Adipocyte (in vitro differentiated cells): ENCODE measurements at places on chromosomes 12 and 14.

DNA sequence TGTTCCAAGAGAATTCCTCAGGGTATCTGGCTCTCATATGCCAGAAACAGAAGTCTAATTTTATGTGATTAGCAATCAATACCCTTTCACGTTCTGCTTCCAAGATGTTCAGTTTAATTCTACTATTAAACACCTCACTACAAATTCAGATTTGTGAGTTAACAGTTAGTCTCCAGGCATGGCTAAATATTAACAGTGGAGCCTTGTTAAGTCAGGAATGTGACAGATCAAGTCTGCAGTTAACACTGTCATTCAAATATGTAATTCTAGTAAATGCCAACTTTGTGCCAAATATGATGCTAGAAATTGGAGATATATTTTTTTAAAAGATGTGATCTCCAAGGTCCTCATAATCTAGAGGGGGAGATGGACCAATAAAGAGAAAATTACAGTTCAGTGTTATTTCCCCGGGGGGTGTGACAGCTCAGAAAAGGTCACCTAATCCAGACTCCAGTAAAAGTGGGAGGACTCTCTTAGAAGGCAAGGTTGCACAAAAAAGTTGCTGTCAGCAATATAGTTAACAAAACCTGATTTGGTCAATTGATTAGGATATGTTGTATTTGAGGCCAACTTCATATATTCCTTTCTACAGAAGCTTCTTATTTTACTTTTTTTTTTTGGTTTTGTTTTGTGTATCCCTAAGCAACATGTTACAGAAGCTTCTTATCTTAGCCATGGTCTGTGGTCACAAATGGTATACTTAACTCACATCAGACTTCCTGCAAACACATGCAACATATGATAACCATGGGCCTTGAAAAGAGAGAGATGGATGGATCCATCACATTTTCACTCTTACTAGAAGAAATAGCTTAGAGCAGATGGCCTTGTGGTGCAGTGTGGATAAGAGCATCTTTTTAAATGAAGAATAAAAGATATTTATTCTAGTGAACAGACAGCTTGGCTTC lies 18.4 kb upstream of the RNU6-7 start:
- no peak for DNase-seq

GRCh38 chr12:101857043-101857558 lies 20.3 kb upstream of the DRAM1 start:
- DNase-seq = peak; percentile 65

- no peak for DNase-seq
These were observed 137.0 kb upstream of the HIF1A start for GRCh38 chr14:61558271-61558670.

DNA sequence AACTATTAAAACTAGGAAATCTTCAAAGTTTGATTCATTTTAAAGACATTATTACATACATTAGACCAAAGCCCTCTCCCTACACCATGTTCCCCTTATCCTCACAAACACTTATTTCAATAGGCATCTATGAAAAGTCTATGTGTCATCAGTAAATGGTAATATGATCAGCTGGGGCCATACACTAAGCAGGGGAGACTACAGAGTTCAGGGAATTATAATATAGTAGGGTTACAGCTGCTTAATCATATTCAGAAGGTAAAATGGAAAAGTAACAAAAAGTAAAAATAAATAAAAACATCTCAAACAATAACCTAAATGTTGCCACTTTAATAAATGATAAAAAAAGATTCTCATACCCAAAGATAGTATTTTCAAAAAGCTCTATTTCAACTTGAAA lies 29.1 kb downstream of the PAWR start:
- no peak for DNase-seq

DNA sequence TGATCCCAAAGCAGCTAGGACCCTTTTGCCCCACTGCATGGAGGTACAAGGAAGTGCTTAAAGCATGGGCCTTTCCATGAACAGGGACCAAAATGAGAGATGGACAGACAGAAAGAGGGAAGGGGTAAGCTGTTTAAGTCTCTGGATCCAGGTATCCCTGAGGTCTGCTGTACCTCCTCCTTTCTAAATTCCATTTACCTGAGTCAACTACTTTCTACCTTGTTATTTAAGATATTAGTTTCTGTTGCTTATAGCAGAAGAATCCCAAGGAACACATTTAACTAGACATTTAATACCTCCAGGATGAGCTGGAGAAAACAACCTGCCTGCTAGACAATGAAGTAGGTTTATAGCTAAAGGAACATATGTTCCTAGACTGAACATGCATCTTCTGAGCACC lies 157.6 kb upstream of the TMCC3 start:
- no peak for DNase-seq

GRCh38 chr12:130437555-130438242 lies 100.0 kb downstream of the PIWIL1 start:
- DNase-seq = no peak

GRCh38 chr12:45666816-45667215 lies 62.7 kb upstream of the ARID2 start:
- no peak for DNase-seq
